ENCODE measurements at places on chromosomes 13 and 19.

- no peak for DNase-seq
Observed at GRCh38 chr19:18501832-18502231, 20.0 kb downstream of the ELL start.

DNA sequence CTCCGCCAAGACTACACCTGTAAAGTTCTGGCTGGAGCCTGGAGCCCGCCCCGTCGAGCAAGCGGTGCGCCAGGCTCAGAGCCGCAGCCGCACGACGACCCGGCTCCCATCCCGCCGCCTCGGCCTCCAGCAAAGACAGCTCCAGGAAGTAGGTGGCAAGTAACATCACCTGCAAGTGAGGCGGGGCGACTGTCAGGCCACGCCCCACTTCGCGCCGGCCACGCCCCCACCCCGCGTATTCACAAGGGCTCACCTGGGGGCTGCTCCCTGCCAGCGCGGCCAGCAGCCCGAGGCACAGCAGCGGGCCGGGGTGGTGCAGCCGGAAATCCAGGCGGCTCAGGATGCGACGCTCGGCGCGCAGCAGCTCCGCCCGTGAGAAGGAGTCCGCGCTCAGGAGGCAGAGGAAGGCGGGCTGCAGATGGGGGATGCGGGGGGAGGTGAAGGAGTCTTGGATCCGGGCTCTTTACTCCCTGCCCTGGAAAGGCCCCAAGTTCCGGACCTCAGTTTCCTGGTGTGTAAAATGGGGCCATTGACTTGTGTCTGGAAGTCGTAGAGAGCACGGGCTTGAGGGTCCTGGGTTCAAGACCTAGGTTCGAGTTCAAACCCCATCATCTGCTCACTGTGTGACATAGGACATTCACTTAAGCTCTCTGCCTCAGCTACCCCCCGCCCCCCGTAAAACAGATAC lies 3.2 kb downstream of the CCNP start:
- DNase-seq: no peak

DNA sequence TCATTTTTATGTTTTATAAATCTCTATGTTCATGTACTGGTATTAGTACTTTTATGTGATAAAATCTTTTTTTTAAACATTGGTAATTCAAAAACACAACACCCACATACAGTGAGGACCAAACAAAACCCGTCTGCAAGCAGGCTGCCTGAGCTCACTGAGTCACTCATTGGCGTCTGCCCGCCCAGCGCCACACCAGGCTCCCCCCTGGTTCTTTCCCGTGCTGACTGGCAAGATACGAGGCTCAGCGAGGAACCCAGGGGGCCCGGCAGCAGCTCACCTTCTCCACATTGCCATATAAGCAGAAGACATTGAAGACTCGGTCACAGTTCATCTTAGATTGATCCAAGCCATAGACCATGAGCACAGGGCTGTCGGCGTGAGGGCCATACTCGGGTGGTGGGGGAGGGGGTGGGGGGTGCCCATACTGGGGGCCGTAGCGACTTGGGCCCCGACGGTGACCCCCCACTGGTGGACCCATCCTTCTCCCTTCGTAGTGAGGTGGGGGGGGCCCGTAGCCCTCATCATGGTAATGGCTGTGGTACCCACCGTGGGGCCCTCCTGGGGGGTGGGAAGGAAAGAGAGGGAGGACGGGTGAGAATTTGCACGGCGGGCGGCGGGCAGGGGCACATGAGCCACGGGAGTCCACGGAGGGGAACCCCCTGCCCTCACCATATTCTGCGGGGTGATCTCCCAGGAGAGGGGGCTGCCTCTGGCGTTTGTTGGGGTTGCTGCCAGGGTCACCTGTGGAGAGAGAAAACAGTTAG lies 8.4 kb upstream of the ECH1 start:
- no peak for DNase-seq

DNA sequence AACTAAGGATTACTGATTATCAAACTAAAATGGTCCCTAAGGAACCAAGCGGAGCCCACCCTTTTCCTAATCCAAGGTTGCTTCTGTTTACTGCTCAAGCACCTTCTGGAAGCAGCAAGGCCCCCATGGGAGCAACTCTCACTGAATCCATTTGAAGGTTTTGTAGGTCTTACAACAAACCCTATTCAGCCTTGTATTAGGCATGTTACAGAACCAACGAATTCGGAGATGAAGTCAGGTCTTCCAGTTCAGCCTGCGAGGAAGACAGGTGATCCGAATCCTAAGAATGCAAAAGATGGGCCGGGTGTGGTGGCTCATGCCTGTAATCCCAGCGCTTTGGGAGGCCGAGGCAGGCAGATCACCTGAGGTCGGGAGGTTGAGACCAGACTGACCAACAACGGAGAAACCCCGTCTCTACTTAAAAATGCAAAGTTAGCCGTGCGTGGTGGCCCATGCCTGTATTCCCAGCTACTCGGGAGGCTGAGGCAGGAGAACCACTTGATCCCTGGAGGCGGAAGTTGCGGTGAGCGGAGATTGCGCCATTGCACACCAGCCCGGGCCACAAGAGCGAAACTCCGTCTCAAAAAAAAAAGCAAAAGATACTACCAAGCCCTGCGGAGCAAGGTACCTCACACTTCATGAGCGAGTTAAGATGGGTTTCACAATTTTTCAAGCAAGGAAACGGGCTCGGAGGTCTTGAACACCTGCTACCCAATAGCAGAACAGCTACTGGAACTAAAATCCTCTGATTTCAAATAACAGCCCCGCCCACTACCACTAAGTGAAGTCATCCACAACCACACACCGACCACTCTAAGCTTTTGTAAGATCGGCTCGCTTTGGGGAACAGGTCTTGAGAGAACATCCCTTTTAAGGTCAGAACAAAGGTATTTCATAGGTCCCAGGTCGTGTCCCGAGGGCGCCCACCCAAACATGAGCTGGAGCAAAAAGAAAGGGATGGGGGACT lies 609 bp downstream of the ZAR1L start:
- DNase-seq: peak; percentile 31

DNA sequence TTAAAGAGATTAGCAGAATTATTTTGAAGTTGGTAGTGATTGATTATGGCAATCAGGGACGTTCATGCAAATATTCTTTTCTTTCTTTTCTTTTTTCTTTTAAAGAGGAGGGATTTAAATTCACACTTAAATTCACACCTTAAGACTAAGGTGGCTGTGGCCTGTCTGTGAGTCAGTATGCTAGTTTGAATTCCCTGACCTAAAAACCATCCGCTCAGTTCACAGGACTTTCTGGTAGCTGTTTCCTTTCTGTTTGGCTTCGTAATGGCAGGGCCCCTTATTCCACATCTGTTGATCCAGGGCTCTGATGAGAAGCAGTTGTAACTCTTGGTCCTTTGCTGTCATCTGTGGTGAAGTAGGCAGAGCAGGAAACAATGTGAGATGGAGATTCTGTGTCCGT lies 7.5 kb downstream of the TNFSF11 start:
- DNase-seq: no peak

DNA sequence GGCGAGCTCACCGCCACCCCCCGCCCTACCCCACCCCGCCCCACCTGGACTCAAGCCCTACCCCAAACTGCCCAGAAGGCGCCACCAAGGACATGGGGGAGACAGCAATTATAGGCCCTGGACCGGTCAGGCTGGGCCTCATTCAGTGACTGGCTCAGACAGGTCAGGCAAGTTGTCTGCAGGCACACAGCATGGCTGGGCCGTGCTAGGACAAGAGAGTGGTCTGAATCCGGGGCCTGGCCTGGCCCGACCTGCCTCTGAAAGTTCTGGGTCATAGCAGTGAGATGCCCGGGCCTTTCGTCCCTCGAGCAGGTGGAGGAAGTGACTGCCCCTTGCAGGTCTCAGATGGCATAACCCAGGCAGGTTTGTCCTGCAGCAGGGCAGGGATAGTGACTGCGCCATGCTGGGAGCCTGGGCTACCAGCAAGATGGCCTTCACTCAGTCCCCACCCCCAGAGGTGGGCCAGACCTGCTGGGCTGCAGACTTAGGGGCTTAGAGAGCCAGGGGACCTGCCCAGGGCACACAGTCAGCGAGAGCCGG lies 21.0 kb downstream of the COMP start:
- no peak for DNase-seq

DNA sequence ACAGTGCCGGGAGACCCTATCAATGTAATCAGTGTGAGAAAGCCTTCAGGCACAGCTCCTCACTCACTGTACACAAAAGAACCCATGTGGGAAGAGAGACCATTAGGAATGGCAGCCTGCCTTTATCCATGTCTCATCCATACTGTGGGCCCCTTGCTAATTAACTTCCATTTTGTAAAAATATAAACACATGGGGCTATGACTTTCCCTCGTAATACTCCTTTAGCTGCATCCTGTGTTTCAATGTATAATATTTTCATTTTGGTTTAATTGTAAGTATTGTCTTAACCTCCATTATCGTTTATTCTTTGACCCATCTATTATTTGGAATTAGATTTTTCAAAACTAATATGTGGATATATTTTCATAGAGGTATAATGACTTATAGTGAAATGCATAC lies 29.3 kb downstream of the ZNF333 start:
- no peak for DNase-seq

DNA sequence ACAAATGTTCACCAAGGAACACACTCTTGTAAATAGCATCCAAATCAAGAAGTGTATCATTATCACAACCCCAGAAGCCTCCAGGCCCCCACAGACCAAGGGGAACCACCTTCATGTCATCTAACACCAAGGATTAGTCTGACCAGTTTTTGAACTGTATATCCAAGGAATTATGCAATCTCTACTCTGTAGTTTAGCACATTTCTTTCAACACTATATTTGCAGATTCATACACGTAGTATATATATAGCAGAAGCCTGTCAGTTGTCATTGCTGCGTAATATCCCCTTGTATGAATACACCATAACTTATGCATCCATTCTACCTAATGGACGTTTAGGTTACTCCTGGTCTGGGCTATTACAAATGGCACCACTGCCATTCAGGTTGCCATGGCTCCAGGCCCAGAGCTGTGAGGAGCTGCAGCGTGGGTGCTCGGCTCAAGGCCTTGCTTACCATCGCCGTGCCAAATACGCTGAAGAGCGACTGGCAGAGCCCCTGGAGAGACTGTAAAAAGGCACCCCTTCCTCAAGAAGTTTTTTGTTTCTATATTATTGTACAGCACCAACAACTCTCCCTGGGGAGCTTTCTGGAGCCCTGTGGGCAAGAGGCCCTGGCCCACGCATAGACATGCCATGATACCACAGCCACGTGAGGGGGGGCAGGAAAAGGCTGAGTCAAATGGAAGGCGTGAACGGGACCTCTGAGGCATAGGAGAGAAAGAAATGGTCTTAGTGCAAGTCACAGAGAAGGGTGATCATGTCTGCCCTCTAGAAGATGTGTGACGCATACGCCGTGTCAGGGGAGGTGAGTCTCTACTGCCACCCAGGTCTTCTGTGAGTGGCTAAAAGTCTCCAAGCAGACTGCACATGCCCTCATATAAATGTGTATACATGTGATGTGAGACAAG lies 10.8 kb downstream of the LATS2 start:
- DNase-seq: no peak

- DNase-seq: no peak
Observed at GRCh38 chr13:50161052-50161451, 145.8 kb downstream of the KCNRG start.

DNA sequence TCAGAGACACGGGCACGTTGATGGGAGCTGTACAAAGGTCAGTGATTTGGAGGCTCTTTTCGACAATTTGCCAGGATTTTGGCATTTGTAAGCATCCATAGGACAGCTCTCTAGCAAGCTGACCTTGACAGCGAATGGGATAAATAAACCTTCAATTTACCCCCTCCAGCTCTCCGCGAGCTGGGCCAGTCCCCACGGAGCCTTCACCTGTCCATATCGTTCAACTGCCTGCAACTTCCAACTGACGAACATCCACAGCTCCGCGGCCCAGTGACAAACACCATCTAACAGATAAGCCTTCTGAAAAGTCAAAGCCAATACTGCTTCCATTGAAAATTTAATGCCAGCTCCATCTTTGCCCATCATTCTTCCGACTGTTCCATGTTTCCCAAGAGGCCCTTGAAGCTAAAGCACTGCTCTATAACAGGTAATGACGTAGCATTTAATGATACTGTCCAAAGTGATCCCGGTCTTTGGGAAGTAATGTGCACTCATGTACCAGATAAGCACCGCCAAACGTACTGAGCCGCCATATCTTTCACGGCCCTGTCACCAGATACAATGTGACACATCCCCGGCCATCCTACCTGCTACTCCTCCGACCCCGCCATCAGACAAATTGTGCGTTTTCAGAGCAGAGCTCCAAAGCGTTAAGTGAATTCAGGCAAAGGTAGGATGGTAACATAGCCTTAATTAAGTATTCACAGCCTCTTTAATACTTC lies 365.3 kb upstream of the ZNF507 start:
- DNase-seq: no peak

GRCh38 chr19:14632286-14632685 lies 42.4 kb downstream of the ADGRE3 start:
- DNase-seq: no peak

DNA sequence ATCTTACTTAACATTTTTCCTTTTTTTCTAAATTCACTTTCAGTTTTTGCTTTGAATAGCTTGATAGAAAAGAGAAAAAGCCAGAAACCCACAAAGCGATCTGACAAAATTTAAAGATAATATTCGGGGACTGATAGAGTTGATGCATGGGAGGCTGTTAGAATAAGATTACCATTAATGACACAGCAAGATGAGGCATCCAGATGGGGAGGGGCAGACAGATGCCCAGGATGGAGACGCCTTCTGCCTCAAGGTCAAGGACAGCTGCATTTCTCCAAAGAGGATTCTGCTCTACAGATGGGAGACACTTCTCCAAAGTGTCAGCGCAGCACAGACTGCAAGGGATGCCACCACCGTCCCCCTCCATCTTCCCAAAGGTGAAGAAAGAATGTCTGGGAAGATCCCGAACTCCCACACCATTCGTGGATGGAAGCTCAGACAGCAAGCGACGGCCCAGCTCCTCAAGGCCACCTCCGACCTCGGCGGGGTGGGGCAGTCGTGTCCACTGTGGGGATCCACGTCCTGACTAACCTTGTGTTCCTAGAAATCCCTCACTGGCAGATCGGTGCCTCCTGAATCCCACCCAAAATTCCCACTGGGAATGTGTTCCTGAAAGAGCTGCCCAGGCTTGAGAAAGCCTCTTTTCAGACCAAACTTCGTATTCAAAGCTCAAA lies 32.9 kb downstream of the NAXD start:
- DNase-seq: no peak

- DNase-seq: no peak
Observed at GRCh38 chr13:74761801-74762757, 627.9 kb upstream of the KLF12 start.

DNA sequence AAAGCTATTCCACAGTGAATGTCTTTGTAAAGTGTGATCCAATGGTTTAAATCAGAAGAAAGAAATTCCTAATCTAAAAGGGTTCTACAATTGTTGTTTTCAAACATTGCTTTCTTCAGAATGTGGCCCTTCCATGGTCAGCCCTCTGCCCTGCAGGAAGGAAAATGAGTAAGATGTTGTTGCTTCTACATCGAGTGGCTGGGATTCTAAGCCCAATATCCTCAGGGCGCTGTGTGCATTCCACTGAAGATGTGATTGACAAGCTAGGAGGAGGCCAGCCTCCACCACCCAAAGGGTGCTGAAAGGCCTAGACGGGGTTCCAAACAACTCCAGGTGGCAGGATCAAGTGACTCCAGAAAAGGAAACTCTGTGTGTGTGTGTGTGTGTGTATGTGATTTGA lies 316.9 kb upstream of the TSHZ3 start:
- no peak for DNase-seq

- no peak for DNase-seq
Observed at GRCh38 chr13:26926371-26926770, 165.8 kb upstream of the GPR12 start.

All from stimulated activated CD4-positive, alpha-beta T cell treated with anti-CD3 and anti-CD28 coated beads, Interleukin-12 subunit alpha, Interleukin-12 subunit beta, amount 100 ng/mL, for 24 hours (primary cell).